ENCODE measurements at places on chromosomes 2 and 18. TPM values are rescaled to one million over a fixed set of nuclear protein-coding genes. Genes with fewer than 3 reads are reported as not detected.

Gene GCG
- not detected for total RNA-seq

Gene LYG2
- total RNA-seq, result not detected

Gene UGGT1
- total RNA-seq, result 39.8 TPM

Gene GATA6
- total RNA-seq, result 89.5 TPM

Gene CERKL
- total RNA-seq, result not detected

Gene PXDN
- 356 TPM for total RNA-seq

Gene RMC1
- total RNA-seq, result 20.0 TPM

Gene IFIH1
- 3.5 TPM for total RNA-seq

Gene NEUROD1
- total RNA-seq, result not detected

Gene REG1B
- not detected for total RNA-seq

Gene AGXT
- total RNA-seq, result not detected

Gene TMEM37
- 7.6 TPM for total RNA-seq

Gene TTC27
- total RNA-seq, result 7.1 TPM

Gene ALPI
- total RNA-seq, result not detected

Gene ALPP
- total RNA-seq, result not detected

Gene LAMA1
- 19.0 TPM for total RNA-seq

Gene ALLC
- total RNA-seq, result not detected

Gene RBMS1
- total RNA-seq, result 67.0 TPM

Gene SLC38A11
- not detected for total RNA-seq

Gene TUBA4B
- not detected for total RNA-seq

Gene TMEM178A
- 2.2 TPM for total RNA-seq

Gene SCN9A
- 3.0 TPM for total RNA-seq

Gene POTEJ
- not detected for total RNA-seq

Gene DDX18
- total RNA-seq, result 23.3 TPM

Gene MTA3
- 16.5 TPM for total RNA-seq

Gene C2orf15
- not detected for total RNA-seq

Gene MPP4
- total RNA-seq, result 1.1 TPM

Gene KCNS3
- 1.2 TPM for total RNA-seq

Gene AMER3
- total RNA-seq, result not detected

Gene FEV
- total RNA-seq, result not detected

Gene VIL1
- total RNA-seq, result not detected

Gene POTEC
- total RNA-seq, result not detected

Gene LRRTM4
- not detected for total RNA-seq

Gene UGT1A8
- total RNA-seq, result not detected

Gene CXCR1
- total RNA-seq, result not detected

Gene RNF152
- total RNA-seq, result 1.4 TPM

Gene HTR2B
- total RNA-seq, result 8.0 TPM

Gene CPO
- total RNA-seq, result not detected

Gene RUFY4
- not detected for total RNA-seq

Gene KIF5C
- total RNA-seq, result not detected
